ENCODE measurements at places on chromosomes 16 and 17.
A peak's percentile ranks its signal among the peaks of the same experiment; 100 is the strongest.

DNA sequence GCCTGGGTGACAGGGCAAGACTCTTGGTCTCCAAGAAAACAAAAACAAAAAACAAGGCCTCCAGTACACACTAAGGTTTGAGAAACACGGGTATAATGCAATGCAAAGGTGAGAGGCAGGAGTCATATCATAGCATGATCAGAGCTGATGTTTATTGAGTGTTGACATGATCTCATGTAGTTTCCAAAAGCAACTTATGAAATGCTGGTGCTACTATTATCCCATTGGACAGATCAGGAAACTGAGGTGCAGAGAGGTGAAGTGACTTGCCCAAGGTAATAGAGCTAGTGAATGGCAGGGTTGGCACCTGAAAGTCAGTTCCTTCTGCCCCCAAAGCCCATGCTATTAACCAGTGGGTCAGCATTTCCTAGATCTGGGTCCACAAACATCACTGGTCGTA, 3.1 kb upstream of the NPIPB7 start:
- no peak for DNase-seq

DNA sequence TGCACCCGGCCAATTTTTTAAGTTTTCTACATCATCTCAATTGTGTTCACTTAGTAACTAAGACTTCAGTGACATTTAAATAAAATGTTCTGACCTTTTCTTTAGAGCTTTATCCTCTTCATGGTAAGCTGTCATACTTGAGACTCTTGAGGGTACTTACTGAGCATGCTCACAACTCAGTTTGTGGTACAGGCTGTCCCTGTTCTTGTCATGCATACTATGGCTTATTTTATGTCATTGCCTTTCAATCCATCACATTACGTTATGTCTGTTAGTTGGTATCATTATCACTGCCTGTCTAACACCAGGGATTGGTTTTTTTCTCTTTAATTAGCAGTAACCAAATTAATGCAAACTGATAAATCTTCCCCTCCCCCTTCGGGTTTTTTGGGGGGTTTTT, 41.9 kb upstream of the RHBDL3 start:
- DNase-seq, result no peak

GRCh38 chr16:57884655-57885133, 82.4 kb upstream of the KIFC3 start:
- no peak for DNase-seq

DNA sequence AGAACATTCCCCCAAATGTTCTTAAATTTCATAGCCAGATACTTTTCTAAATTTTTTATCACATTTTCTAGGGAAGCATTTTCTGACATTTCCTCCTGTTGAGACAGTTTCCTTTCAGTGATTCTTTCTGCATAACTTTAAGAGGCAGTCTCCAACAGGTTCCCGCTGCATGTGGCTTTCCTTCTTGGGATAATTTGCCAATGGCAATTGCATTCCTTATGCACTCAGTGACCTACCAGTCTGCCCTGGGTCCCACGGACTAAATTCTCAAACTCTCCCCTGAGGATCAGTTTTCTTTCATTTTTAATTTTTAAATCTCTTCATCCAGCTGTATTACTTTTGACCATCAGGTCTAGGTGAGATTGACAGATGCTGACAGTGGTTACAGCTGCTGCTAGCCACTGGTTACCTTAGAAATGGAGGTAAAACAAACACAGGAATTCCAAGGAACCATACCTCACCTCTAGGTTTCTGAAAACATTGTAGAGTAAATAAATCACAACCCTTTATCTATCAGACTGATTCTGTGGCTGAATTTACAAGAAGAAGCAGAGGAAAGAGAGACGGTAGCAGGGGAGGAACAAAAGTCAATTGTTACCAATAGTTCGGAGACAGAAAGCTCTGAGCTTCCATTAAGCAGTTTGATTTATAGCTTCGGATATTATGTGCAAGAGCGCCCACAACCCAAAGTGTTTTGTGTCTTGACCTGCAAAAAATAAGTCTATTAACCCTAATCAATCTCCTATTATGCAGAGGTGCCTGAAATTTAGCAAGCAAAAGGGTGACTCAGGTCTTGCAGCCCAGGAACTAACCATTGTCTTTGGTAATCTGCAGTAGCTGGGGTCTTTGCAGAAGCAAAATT, 216.0 kb downstream of the PMP22 start:
- DNase-seq, result no peak

- no peak for DNase-seq
Measured at GRCh38 chr16:427250-427649, 1.8 kb downstream of the RAB11FIP3 start.

DNA sequence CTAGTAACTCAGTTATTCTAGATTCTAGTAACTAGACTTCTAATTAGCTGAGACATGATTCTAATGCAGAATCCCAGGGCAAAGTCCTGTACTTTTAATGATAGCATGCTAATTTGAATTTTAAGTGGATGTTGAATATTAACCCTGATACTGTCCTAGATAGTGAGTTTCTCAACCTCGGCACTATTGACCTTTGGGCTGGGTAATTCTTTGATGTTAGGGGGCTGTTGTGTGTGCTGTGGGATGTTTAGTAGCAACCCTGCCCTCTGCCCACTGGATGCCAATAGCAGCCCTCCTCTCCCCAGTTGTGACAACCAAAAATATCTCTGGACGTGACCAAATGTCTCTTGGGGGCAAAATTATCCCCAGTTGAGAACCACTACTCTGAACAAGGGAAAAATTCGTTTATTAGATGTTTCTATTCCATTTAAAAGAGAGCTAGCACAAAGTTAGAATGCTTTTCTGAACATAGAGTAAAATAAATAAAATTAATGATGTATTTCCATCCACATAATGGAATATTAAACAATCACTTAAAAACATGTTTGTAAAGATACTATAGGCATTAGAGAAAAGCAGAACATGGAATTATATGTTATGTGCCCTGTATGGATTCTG, 30.2 kb downstream of the SALL1 start:
- no peak for DNase-seq

GRCh38 chr16:49148410-49148809, 133.2 kb downstream of the CBLN1 start:
- no peak for DNase-seq

DNA sequence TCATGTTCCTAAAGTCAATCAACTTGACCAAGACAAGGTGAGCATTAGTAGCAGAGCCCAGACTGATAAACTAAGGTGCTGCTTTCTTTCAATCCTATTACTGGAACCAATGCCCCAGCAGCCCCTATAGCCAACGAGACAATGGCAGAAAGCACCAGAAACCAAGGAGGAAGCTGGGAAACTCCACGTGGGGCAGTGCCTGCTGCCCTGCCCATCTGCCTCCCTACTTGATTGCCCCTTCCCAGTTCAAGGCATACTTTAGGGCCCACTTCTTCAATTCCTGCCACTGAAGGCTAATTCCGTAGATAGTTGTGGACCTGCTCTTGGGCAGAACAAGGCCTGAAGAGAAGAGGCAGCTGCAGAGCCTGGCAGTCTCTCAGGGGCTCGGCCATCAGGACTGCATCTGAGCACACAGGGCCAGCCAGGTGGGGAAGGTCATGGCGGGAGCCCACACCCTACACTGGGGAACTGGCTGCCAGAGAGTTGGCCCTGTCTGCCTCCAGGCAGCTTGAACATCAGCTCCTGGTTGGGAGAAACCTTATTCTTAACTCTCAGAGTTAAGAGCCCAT, 30.9 kb downstream of the WSB1 start:
- DNase-seq, result no peak

GRCh38 chr17:16086957-16087356, 87.3 kb downstream of the TTC19 start:
- DNase-seq, result no peak

DNA sequence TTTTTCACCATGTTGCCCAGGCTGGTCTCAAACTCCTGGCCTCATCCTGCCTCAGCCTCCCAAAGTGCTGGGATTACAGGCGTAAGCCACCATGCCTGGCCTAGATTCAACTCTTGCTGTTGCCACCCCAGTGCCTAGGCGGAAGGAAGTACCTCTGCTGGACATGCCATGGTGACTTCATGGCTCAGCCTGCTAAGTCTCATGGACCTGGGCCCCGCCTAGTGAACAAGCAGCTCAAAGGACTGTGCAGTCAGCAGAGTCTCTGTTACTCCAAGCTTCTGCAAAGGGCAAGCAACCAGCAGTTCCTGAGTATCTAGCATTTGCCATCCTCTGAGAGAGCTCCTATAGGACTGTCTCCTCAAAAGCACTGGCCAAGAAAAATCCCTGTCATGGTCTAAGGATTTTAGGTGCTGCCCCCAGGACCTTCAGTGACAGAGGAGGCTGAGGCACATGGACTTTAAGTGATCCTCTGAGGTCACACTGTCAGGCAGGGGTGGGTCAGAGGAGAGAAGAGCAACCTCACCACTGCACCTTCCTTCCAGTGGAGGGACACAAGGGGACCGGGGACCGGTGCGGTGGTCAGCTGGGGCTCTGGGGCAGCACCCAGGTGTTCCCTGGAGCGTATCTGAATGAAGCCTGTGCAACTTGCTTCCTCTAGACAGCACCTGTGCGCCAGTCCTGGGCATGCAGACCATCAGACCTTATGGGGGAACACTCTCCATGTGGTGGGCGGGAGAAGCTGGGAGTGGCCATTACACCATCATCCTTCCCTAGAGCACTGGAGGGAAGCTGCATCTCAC, 71.3 kb downstream of the IL21R start:
- no peak for DNase-seq

GRCh38 chr16:58222532-58223316, 24.8 kb upstream of the CSNK2A2 start:
- DNase-seq, result peak; percentile 27

DNA sequence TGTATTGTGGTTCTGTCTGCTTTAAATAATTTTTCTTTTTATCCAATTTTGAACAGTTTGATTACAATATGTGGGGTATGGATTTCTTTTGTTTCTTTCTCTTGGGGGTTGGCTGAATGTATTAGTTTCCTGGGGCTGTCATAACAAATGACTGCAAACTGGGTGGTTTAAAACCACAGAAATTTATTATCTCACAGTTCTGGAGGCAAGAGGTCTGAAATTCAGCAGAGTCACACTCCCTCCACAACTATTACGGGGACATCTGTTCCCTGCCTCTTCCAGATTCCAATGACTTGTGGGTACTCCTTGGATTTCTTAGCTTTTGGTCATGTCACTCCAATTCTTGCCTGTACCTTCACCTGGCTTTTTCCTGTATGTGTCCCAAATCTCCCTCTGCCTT, 23.7 kb downstream of the COX11 start:
- DNase-seq, result peak; percentile 36

DNA sequence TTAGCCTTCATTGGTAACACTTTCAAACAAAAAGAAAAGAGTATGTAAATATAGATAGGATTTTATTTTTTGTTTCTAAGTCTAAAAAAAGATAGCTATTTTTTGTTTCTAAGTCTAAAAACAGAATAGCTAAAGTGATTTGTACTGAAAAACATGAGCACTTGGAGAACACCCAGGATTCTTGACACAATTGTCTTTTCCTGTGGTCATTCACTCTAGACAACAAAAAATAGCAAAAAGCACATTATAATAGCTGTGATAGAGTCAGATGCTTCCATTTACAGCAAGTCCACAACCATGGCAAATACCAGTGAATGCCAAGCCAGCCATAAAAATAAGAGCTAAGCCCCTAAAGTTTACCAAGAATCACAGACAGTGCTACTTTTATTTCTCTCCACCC, 36.7 kb downstream of the SKAP1 start:
- DNase-seq, result no peak

DNA sequence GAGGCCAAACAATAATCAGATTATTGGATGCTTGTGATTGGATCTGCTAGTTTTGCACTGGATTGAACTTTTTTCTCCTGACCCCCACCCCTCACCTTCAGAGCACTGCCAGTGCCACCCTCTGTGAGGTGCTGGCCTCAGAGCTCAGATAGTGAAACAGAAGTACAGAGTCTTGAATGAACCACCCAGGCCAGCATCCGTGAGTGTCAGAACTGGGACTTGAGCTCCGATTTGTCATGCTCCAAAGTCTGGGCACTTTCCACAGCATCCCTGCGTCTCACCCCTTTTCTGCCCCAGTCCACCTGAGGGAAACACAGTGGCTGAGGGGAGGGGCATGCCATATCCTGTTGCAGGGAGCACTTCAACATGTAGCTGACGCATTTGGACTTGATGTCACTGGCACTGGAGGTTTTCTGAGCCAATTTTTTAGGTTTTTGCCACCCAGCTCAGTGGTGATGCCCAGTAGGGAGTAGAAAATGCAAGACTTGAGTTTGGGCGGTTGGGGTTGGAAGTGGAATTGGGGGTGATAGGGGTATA, 47.3 kb downstream of the SMPD3 start:
- no peak for DNase-seq

DNA sequence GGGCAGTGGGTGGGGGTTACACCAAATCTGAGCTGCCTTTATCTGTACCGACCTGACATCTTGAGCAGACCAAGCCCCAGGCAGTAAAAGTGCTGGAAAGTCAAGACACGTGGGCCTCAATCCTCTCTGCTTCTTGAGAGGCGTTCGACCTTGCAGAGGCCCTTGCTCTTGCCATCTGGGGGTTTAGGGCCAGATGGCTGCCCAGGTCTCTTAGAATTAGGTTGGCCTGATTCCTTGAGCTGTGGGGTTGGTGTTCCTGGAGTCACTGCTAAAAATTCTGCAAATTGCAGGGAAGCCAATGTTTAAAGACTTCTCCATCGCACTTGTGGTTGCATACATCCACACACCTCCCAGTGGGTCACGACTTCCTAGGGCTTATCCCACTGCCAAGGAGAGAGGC, 238.2 kb upstream of the ASIC2 start:
- no peak for DNase-seq

DNA sequence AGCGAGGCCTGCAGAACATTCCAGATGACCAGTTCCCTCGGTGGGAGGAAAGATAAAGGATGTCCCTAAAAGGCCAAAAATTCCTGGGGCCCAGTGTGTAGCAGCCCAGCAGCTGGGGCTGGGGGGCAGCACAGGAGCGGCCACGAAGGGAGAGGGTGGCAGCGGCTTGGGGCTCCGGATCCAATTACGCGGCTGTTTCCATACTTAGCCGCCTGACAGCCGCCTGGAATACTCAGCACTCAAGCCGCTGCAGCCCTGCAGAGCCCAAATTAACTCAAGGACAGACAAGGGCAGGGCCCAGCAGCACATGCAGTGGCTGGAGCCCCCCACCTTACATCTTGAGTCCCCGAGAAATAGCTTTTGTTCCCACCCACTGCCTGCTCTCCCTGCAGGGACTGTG, 1.3 kb downstream of the SRL start:
- no peak for DNase-seq

All from brain microvascular endothelial cell (primary cell).